ENCODE measurements at places on chromosomes 11 and 22.

GRCh38 chr11:297051-297585 lies 2.2 kb downstream of the IFITM5 start:
- peaks cover 10% of the 10 kb centered on the region for H3K27me3 ChIP-seq
- H3K27ac ChIP-seq: peak overlapping the region; percentile 50
- H3K4me1 ChIP-seq: peaks cover 26% of the 10 kb centered on the region
- peak overlapping the region; percentile 72 for H3K4me3 ChIP-seq
- no peaks in the 10 kb centered on the region for H3K36me3 ChIP-seq
- DNase-seq: peak; percentile 29

GRCh38 chr22:20084547-20085413 lies 4.7 kb downstream of the DGCR8 start:
- H3K36me3 ChIP-seq: peaks cover 19% of the 10 kb centered on the region
- H3K4me1 ChIP-seq: peaks cover 82% of the 10 kb centered on the region
- H3K4me3 ChIP-seq: no peak overlapping the region

- H3K27me3 ChIP-seq: no peaks in the 10 kb centered on the region
- no peak for DNase-seq
- peaks cover 9% of the 10 kb centered on the region for H3K4me1 ChIP-seq
These were observed 34.2 kb upstream of the FCHSD2 start for GRCh38 chr11:73176145-73176873.

DNA sequence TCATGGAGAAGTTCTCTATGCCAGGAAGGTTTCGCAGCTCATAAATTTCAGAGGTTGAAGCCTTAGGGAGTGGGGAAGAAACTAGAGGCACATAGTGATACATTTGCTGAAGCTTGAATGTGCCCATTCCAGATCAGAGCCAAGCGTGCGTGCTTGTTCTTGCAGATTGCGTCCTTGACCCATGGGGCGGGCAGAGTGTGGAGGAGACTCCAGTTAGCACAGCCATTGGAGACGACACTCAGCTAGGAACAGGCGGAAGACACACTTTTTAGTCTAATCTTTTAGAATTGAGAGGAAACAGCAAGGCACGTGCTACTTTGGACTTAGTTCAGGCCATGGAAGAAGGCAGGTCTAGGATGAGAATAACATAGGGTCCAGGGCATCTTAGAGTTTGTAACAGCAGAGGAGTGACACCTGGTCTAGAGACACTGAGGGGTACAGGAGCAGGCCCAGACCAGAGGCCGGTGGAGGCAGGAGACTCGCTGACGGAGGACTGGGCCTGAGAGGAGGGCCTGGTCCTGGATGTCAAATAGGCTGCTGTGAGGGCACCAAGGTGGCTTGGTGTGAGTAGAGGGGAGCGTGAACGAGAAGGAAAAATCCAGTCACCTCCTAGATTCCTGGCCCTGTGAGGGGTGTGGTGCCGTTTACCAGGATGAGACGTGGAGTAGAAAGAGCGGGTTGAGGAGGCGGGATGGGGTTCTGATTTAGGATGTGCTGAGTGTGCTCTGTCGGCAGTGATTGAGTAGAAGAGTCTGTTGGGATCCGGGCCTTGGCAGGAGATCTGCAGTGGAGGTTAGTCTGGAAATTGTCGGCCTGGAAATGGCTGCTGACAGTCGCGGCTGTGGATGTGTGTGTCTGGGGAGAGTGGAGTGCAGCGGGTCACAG lies 154.7 kb downstream of the TBC1D22A start:
- H3K27ac ChIP-seq: peak overlapping the region; percentile 46
- H3K4me3 ChIP-seq: no peak overlapping the region
- H3K27me3 ChIP-seq: peaks cover 4% of the 10 kb centered on the region

DNA sequence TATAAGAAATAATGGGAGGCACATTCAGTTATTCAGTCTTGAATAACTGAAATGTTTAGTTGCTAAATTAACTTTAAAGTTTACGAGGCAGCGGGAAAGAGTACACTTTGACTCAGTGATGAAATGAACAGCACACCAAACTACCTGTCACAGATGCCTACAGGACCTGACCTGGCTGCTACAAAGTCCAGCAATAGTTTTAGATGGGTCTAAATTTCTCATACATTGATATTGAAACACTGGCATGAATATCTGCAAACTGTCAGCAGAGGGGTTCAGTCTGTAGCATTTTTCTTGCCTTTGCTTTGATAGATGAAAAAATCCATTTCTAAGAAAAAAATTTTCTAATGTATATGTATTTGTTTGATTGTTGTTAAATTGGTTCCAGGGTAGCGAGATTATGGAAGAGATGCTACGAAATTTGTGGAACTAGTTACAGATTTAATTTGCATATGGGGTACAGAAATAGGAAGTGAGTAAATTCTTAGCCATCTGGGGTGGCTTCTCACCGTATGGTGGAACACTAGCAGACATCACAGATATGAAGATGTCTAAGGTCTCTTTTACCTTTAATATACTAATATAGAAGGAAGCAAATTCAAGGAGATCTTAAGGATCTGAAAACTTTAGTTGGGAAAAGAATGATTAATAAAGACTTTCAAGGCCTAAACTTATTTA lies 20.8 kb upstream of the GAB2 start:
- no peak overlapping the region for H3K27ac ChIP-seq
- H3K4me3 ChIP-seq: no peak overlapping the region
- peaks cover 13% of the 10 kb centered on the region for H3K36me3 ChIP-seq
- H3K27me3 ChIP-seq: no peaks in the 10 kb centered on the region

GRCh38 chr22:24588757-24589481 lies 4.0 kb downstream of the LRRC75B start:
- no peaks in the 10 kb centered on the region for H3K36me3 ChIP-seq
- peaks cover 5% of the 10 kb centered on the region for H3K4me1 ChIP-seq
- no peak overlapping the region for H3K4me3 ChIP-seq

- H3K4me3 ChIP-seq: no peak overlapping the region
- H3K27ac ChIP-seq: no peak overlapping the region
- H3K4me1 ChIP-seq: no peaks in the 10 kb centered on the region
- DNase-seq: no peak
- H3K27me3 ChIP-seq: no peaks in the 10 kb centered on the region
These were observed 78.4 kb downstream of the CADM1 start for GRCh38 chr11:115425816-115426215.

DNA sequence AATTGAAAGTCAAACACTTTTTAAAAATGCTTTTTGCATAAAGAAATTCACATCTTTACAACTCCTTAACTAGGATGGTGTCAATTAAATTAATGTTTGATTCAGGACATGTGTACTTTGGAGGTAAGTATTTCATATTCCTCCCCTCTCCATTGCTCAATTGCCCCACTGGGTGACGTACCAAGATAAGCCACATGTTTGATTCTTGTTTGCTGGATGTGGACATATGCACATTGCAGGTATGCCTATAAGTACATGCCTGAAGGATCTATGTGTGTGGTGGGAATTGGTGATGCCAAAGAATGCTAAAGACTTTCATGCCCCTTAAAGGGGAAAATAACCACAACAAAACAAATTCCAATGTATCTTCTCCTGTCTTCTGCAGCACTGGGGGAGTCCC lies 5.8 kb downstream of the CD44 start:
- peaks cover 96% of the 10 kb centered on the region for H3K4me1 ChIP-seq
- H3K27ac ChIP-seq: peak overlapping the region; percentile 98

GRCh38 chr11:63906585-63906984 lies 10.4 kb downstream of the RCOR2 start:
- H3K27me3 ChIP-seq: peaks cover 1% of the 10 kb centered on the region
- peak; percentile 44 for DNase-seq
- H3K36me3 ChIP-seq: peaks cover 24% of the 10 kb centered on the region
- peaks cover 8% of the 10 kb centered on the region for H3K4me1 ChIP-seq
- no peak overlapping the region for H3K27ac ChIP-seq

DNA sequence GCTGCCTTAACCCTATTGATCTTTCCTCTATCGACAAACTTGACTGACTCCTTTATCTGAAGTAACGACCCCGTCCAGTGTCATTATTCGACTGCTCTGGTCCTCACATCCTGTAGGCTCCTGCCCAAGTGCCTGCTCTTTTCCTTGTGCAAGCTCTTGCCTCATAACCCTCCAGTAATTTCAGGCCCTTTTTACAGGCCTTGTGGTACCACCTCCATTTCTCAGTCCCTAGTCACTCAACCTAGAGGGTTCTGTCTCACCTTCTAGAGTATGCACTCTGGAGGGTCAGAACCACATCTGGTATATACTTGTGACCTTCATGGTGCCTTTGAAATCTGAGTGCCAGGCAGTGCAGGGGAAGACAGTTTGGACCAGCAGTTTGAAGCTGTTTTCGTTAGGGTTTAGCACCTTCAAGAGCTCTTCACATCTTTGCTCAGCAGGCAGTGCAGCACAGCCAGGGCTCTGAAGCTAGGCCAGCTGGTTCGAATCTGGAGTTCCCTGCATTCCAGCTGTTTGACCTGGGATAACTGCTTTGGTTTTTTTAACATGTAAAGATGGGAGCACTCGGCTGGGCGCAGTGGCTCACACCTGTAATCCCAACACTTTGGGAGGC lies 11.2 kb downstream of the SNRPD3 start:
- H3K27ac ChIP-seq: peak overlapping the region; percentile 44
- H3K4me3 ChIP-seq: no peak overlapping the region

DNA sequence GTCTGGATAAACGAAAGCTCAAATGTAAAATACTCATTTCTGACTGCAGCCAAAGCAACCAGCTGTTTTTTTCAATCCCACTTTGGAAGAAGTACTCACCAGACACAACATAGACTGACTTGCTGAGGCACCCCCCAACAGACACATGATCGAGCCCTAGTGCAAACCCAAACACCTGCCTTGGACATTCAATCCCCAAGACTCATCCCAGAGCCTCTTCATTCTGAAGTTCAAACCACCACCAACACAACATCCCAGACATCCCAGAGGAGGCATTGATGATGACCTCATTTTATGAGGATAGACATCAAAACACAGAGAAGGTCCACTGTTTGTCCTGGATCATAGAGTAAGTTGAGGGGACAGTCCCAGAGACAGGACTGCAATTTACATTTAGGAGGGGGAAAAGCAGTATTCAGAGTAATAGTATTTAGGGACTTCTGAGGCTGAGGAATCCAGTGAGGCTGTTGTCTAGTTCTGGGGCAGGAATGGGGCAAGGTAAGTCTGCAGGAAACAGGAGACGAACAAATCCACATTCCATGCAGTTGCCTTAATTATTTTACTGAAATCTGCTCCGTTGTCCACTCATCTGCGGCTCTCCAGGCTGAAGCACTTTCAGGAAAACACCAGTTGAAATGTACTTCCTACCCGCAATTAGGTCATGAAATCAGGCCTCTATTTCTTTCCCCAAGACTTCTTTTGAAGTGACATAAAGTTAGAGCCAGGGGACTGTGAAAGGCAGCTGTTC lies 54.8 kb downstream of the CLPB start:
- H3K4me1 ChIP-seq: no peaks in the 10 kb centered on the region
- H3K4me3 ChIP-seq: no peak overlapping the region
- no peaks in the 10 kb centered on the region for H3K27me3 ChIP-seq
- H3K36me3 ChIP-seq: peaks cover 5% of the 10 kb centered on the region
- H3K27ac ChIP-seq: no peak overlapping the region

DNA sequence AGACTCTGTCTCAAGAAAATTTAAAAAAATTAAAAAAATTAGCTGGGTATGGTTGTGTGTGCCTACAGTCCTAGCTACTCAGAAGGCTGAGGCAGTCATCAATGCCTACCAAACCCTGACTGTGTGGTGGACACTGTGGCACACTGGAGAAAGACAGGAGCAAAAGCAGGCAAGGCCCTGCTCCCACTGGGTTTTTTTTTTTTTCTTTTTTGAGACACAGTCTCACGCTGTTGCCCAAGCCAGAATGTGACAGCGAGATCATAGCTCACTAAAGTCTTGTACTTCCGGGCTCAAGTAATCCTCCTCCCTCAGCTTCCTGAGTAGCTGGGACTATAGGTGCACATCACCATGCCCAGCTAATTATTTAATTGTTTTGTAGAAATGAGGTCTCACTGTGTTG lies 4.6 kb downstream of the NEFH start:
- no peak overlapping the region for H3K27ac ChIP-seq
- H3K36me3 ChIP-seq: no peaks in the 10 kb centered on the region
- H3K27me3 ChIP-seq: peaks cover 11% of the 10 kb centered on the region
- H3K4me1 ChIP-seq: peaks cover 11% of the 10 kb centered on the region
- DNase-seq: no peak
- no peak overlapping the region for H3K4me3 ChIP-seq

DNA sequence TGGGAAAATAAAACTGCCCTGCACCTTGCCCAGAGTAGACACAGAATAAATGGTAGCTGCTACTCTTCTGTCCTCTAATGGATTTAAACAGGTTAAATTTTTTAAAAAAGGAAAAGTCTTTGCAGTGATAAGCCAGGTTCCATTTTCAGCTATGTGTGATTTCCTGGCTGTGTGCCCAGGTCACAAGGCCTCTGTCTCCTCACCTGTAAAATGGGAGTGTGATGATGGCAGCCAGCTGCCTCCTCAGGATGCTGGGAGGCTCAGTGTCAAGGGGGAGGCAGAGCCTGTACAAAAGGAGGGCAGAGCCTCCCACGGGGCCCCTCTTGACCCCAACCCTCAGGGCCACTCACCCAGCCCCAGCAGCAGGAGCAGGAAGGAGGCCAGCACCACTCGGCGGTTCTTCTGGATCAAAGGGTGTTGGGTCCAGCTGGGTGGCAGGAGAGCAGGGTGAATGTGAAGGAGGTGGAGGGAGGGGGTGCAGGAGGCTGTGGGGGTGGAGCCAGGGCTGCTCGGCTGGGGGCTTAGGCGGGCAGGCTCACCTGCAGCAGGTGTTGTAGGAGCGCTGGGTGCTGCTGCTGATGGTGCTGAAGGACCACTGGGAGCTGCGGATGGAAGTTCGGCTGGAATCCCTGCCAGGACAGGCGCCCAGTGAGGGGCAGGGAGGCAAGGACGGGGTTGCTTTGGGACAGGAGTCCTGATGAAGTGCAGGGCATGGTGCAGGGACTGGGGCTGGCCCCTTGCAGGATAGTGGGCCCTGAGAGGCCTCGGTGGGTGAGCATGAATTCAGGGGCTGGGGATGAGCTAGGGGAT lies 1.9 kb downstream of the TMEM134 start:
- peak overlapping the region; percentile 43 for H3K4me3 ChIP-seq
- H3K27ac ChIP-seq: peak overlapping the region; percentile 66
- H3K27me3 ChIP-seq: peaks cover 9% of the 10 kb centered on the region

- H3K27me3 ChIP-seq: peaks cover 2% of the 10 kb centered on the region
- DNase-seq: no peak
- H3K4me3 ChIP-seq: no peak overlapping the region
- H3K36me3 ChIP-seq: no peaks in the 10 kb centered on the region
- H3K4me1 ChIP-seq: no peaks in the 10 kb centered on the region
- no peak overlapping the region for H3K27ac ChIP-seq
These were observed 30.9 kb upstream of the LRRC32 start for GRCh38 chr11:76701294-76702040.

DNA sequence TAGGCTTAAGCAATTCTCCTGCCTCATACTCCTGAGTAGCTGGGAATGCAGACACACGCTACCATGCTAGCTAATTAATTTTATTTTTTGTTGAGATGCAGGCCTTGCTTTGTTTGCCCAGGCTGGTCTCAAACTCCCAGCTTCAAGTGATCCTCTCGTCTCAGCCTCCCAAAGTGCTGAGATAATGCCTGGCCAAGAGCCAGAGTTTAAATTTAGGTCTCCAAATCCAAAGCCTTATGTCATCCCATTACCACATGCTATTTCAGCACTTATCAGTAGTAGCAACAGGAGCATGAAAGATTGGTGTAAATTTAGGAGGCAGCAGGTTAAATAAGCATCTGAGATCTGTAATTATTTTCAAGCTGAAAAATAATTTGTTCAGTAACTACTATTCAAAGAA lies 326.1 kb upstream of the ANO5 start:
- no peak for DNase-seq
- no peaks in the 10 kb centered on the region for H3K4me1 ChIP-seq
- H3K36me3 ChIP-seq: no peaks in the 10 kb centered on the region
- no peak overlapping the region for H3K27ac ChIP-seq
- H3K4me3 ChIP-seq: no peak overlapping the region

GRCh38 chr22:19035474-19036228 lies 86.6 kb downstream of the DGCR2 start:
- DNase-seq: no peak
- H3K36me3 ChIP-seq: no peaks in the 10 kb centered on the region
- peaks cover 9% of the 10 kb centered on the region for H3K27me3 ChIP-seq
- no peaks in the 10 kb centered on the region for H3K4me1 ChIP-seq
- H3K27ac ChIP-seq: no peak overlapping the region
